RKO (cell line): ENCODE measurements at places on chromosomes 3 and 15.

GRCh38 chr3:73228000-73228399, 166.5 kb downstream of the EBLN2 start:
- DNase-seq = no peak

DNA sequence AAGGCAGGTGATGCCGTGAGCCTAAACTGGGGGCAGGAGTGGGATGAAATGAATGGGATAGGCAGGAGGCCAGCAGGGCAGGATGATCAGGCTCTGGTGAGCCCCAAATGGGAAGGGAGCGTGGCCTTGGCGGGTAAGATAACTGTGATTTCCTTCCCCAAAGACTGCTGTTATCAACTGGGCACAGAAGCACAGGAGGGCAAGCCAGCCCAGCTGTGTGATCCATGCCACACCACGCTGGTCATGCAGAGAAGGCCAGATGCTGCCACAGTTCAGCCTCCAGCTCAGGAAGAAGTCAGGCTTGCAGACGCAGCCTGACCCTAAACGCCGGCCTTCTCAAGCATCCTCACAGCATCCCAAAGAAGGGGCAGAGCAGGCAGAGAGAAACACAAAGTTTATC, 52.1 kb upstream of the GNB5 start:
- no peak for DNase-seq

DNA sequence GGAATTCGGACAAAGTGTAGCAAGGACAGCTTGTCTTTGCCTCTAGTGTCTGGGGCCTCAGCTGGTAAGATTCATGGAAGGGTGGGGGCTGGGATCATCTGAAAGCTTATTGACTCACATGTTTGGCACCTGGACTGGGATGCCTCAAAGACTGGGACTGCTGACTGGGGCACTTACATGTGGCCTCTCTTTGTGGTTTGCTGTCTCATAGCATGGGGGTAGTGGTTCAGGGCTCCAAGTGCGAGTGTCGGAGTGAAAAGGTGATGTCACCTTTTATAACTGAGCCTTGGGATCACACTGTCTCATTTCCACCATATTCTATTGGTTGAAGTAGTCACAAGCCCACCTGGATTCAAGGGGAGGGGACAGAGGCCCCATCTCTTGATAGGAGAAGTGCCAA, 6.8 kb downstream of the MFSD1 start:
- DNase-seq = peak; percentile 72

DNA sequence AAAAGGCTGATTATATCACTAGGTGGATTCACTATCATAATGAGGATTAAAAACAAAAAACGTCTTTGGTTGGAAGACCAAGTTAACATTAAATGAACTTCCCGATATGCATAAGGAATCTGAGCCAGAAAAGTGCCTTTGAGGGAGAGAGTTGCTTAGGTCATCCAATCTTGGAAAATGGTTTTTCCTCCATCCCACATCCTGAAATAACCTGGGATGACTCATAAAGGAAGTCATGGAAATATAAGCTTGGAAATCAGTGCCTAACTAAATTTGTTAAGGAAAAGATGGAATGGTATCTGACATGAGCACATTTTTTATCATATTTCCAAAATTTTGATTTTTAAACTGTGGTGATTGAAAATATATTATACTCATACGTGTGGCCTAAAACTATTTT, 66.0 kb downstream of the KBTBD8 start:
- DNase-seq = peak; percentile 20

- no peak for DNase-seq
These were observed 48.0 kb upstream of the LDHAL6B start for GRCh38 chr15:59158701-59159034.

DNA sequence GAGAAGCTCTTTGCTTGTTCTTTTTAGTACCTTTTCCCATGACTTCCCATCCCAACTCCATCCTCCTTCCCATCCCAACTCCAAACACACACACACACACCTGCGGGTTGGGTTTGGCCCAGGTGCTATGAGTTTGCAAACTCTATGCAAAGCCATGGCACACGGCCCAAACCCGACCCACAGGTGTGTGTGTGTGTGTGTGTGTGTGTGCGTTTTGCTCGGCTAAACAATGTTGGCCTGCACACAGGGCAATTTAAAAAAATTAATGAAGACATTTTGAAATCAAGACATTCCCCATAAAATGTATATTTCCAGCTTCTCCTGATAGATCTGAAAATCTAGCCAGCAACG, 103.7 kb upstream of the TLE3 start:
- no peak for DNase-seq

DNA sequence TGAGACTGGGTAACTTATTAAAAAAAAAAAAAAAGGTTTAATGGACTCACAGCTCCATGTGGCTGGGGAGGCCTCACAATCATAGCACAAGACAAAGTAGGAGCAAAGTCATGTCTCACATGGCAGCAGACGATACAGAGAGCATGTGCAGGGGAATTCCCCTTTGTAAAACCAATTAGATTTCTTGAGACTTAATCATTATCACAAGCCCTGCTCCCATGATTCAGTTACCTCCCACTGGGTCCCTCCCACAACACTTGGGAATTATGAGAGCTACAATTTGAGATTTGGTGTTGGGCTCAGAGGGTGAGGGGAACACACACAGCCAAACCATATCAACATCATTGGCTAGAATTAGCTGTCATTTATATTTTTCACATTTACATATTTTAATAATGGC, 221.0 kb downstream of the RSRC1 start:
- DNase-seq = no peak

GRCh38 chr3:98710067-98710659, 53.0 kb upstream of the ST3GAL6 start:
- no peak for DNase-seq

- peak; percentile 51 for DNase-seq
These were observed 263.8 kb downstream of the FEZF2 start for GRCh38 chr3:62109534-62109933.

GRCh38 chr3:188092648-188093047, 61.3 kb upstream of the LPP start:
- DNase-seq = peak; percentile 12

- DNase-seq = no peak
These were observed at the start of gene GATA2 for GRCh38 chr3:128492671-128493569. Gene GATA2 (minus strand): TSS chr3:128493201. CDS start chr3:128487031, 6,170 bp downstream.

DNA sequence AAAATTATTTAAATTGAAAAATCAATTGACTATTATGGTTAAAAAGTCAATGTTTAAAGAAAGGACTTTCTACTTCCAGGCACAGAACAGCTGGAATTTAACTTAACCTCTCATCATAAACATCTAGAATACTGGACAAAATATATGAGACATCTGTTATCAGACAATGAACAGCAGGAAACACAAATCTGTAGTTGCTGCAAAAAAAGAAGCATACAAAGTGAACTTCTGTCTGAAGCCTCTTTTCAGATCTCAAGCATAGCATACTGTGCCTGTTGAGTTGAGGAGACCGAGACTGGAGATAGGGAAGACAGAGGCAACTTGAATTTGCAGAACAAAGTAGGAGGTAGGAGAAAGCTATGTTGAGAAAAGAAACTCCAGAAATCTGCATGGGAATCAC, 140.0 kb upstream of the CBLB start:
- DNase-seq = no peak

GRCh38 chr3:72247126-72247525, 462.2 kb upstream of the PROK2 start:
- no peak for DNase-seq

GRCh38 chr3:37770938-37771918, 90.5 kb upstream of the CTDSPL start:
- DNase-seq = no peak
